ENCODE measurements at places on chromosomes 5 and 9. TPM values are rescaled to one million over a fixed set of nuclear protein-coding genes. Genes with fewer than 3 reads are reported as not detected.

ACTBL2 gene
- not detected for total RNA-seq

DNA sequence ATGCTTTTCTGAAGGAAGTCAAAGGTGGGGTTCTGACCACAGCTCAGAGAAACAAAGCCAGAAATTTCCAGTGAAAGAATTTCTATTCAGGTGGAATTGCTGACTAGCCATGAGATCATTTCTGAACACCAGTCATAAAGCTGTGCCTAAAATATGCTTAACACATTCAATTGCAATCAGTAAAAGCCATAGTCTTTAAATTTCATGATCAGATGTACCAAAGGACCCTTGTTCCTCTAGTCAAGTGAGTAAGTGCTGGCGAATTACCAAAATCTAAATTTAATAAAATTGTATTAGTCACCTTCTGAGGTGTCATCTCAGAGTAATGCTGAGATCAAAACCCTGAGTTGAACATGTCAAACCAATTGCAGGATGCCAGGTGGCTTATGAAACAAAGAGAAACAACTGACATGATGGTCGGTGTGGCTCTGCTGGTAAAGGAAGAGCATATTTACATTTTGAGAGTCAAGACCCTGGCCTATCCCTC, 334.2 kb upstream of the CCNH start:
- no peak for DNase-seq
- H3K4me1 ChIP-seq: no peaks in the 10 kb centered on the region
- no peaks in the 10 kb centered on the region for H3K36me3 ChIP-seq
- H3K4me3 ChIP-seq: no peak overlapping the region

- peak overlapping the region; percentile 53 for H3K27ac ChIP-seq
- no peak for DNase-seq
- H3K4me3 ChIP-seq: peak overlapping the region; percentile 50
- H3K4me1 ChIP-seq: peaks cover 34% of the 10 kb centered on the region
Observed at GRCh38 chr9:137301081-137301947, 757 bp downstream of the NRARP start.

DNA sequence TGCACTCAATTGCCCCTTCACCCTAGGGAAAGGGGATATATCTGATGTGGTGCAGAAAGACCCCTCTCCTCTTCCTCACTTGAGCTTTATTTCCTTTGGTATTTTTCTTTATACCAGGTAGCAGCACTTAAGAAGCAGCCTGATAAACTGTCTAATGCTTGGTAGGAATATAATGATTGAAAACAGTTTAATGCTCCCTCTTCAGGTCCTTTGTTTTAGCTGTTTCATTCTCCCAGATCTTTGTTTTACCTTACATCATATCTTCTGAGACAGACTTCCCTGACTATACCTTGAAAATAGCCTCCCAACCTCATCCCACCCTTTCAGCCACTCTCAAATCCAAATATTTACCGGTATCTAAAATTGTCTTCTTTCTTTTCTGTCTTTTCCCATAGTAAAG, 87.9 kb downstream of the NUDT12 start:
- peaks cover 13% of the 10 kb centered on the region for H3K4me1 ChIP-seq
- no peak overlapping the region for H3K4me3 ChIP-seq
- no peak overlapping the region for H3K27ac ChIP-seq
- no peaks in the 10 kb centered on the region for H3K27me3 ChIP-seq
- no peaks in the 10 kb centered on the region for H3K36me3 ChIP-seq
- no peak for DNase-seq

DNA sequence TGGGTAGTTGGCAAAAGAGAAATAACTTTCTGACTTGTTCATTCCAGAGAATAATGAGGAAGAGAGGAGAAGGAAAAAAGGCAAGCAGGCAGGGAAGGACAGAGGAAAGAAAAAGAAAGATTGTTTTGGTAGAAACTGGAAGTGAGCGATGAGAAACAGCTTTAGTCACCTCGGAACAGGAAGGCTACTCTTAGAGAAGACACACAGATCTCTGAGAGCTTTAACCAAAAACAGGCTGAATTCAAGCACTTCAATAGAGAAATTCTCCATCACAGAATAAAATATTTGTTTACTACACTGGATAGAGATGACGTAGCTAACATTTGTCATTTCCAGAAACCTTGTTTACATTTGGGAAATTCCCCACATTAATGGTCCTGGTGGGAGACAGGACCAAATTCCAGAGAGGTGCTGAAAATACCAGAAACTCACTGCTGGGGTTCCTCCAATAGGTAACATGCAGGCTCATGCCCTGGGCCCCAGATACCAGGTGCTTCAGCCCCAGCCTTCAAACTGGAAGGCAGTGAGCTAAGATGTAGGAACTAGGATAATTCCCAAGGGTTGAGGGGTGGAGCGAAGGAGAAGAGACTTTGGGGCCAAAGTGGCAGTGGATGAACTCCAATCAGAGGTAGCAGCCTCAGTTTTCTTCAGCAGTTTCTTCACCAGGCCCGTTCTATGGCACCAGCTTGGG, 227.7 kb upstream of the GRAMD2B start:
- H3K27me3 ChIP-seq: no peaks in the 10 kb centered on the region
- H3K4me3 ChIP-seq: no peak overlapping the region
- H3K36me3 ChIP-seq: no peaks in the 10 kb centered on the region
- DNase-seq: no peak
- H3K27ac ChIP-seq: no peak overlapping the region
- H3K4me1 ChIP-seq: no peaks in the 10 kb centered on the region

CBY3 gene
- 6.4 TPM for total RNA-seq

DNA sequence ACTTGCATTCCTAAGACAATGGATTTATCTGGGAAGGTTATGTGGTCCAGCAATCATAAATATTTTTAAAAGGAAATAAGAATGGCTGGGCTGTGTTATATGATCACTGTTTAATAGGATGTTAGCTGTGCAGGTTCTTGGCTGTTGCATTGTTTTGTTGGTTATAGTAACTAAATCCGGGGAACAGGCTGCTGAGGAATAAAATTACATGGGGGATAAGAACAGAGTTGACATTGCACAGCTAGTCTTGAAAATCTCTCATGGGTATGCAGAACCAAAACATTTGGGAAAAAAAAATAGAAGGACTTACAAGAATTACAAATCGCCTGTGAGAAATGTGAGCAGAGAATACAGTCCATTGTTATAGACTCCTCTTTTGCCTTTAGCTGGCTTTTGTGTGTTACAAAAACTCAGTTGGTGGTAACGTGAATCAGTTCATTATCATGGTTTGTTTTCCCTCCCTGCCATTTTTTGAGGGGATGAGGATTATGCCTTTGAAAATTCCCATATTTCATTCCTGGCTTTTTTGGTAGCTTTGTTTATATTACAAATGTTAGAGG, 375.3 kb upstream of the DAB2 start:
- H3K27ac ChIP-seq: no peak overlapping the region
- no peak for DNase-seq
- no peak overlapping the region for H3K4me3 ChIP-seq
